ENCODE measurements at places on chromosomes 13 and 19.

- no peak for DNase-seq
Measured at GRCh38 chr19:6979399-6979798, 41.8 kb downstream of the MBD3L2B start.

DNA sequence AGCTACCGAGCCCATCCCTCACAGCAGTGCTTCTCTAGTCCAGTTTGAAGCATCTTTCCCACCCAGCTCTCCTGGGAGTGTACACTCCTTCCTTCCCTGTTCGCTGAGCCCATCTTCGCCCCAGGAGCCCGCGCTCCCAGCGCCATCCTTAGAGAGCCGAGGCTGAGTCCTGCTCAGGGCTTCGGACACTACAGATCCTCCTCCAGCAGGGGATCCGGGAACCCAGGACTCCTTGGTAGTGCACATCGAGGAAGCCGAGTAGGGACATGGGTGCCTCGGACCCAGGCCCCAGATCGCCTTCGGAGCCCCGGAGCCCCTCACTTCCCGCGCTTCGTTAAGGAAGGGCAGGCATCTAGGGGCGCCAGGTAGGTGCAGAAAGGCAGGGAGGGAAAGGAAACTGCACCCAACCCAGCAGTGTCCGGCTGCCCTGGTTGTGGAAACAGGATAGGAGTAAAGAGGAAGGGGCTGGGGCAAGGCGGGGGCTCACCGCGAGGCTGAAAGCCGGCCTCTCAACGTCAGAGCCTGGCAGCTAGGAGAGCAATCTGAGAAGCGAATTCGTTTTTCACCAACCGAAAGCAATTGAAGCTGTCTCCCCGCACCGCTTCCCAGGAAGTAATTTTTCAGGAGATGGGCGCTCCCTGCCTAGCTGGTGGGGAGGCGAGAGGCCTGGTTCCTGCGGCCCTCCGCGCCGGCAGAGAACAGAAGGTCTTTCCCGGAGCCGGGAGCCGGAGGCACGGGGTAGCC lies 1.0 kb downstream of the PDX1 start:
- no peak for DNase-seq

GRCh38 chr13:107450431-107450830 lies 764.9 kb downstream of the LIG4 start:
- no peak for DNase-seq

- no peak for DNase-seq
Measured at GRCh38 chr13:101691341-101691860, 238.9 kb downstream of the ITGBL1 start.

DNA sequence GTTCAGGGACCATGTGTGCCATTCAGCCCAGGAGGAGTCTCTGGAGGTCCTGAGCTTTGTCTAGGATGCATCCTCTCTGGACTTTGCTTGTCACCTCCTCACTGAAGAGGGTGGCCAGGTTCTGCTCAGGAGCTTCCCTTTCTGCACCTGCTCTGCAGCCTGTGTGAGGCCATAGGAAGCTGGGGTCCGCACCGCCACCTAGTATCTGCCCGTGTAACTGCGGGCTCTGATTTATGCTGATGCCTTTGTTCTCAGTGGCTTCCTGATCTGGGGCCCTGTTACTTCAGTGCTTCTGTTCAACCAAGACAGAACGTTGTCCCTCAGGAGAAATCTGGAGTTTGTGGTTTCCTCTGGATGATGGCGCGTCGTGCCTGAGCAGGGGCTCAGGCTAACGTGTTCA lies 15.5 kb downstream of the ZNF610 start:
- no peak for DNase-seq

- no peak for DNase-seq
Measured at GRCh38 chr13:28761586-28761985, 42.8 kb upstream of the SLC46A3 start.

- no peak for DNase-seq
Measured at GRCh38 chr19:1756705-1757465, 3.6 kb downstream of the ONECUT3 start.

DNA sequence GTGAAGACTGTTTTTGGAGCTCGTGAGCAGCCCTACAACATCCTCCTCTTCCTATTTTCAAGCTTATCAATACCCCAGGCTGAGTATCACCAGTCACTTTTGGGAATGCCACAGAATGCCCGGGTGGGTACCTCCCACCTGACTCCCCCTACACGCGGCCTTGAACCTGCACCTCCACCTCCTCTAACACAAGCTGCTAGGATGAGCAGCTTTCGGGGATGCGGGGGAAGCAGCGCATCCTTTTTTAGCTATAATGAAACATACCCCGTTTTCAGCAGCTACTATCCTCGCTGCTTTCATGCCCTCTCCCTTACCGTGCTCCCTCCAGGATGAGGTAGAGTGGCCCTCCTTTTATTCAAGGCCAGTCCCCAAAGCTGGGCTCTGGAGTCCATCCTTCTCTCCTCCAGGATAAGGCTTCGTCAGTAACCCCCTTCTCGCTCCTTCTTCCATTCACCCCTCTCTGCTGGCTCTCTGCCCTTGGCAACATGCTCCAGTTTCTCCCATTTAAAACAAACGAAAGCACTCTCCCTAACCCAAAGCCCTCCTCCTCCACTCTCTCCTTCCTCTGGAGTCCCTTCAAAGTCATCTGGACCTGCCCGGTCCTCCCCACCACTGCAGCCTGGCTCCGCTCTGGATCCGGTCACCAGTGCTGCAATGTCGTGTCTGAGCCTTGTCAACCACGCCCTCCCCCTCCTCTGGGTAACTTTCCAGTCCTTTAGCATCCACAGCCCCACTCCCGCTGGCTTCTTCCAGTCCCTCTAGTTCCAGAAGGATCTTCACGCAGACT lies 55.3 kb downstream of the STK24 start:
- DNase-seq = no peak

DNA sequence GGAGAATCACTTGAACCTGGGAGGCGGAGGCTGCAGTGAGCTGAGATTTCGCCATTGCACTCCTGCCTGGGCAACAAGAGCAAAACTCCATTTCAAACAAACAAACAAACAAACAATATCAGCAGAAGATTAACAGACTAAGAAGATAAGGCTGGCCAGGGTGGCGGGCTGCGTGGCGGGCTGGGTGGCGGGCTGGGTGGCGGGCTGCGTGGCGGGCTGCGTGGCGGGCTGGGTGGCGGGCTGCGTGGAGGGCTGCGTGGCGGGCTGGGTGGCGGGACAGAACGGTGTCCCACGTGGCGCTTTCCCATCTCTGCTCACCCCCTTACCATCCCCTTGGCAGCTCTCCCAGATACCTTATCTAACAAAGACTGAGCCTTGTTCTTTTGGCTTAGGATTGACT lies 196.2 kb downstream of the COL4A1 start:
- no peak for DNase-seq
